AG08395 (cell line): ENCODE measurements at places on chromosomes 2 and 18.

DNA sequence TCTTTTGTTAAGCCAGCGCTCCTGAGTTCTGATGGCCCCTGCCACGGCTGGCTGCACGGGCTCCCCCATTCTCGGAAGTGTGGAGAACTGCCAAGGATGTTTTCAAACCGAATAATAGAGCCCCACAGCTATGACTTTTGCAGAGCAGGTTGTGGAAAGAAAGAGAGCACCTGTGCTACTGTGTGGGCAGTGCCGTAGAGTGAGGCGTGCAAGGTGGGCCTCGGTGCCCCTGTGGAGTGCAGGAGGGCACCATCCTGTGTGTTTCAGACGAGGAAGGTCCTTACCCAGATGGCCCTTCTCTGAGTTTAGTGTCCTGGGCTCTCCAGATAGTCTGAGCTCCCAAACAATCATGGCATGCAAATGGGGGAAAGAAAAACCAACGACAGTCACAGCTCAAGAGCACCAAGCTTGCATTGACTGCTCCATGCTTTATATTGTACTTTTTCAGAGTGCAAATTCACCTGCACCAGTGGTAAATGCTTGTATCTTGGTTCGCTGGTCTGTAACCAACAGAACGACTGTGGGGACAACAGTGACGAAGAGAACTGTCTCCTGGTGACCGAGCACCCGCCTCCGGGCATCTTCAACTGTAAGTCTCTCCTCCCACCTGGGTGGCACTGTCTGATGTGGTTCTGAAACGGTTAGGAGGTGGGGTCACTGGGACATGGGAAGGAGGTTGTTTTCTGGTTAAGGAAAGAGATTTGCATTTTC is 219.4 kb downstream of the LDLRAD4 start:
- no peak for DNase-seq

DNA sequence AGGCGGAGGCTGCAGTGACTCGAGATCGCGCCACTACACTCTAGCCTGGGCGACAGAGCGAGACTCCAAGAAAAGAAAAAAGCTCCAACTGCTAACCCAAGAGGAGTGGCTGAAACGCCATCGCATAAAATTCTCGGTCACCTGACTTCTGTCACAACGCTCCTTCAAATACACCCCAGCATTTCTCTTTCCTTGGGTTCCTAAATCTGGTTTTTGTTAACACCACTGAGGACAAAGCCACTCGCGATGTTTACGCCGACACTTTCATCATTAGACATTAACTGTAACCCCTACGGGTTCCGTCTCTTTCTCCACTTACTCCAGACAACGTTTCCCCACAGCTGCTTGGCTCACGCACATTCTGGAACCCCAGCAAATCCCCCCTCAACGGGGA is 679 bp downstream of the CLK1 start:
- DNase-seq, result no peak

DNA sequence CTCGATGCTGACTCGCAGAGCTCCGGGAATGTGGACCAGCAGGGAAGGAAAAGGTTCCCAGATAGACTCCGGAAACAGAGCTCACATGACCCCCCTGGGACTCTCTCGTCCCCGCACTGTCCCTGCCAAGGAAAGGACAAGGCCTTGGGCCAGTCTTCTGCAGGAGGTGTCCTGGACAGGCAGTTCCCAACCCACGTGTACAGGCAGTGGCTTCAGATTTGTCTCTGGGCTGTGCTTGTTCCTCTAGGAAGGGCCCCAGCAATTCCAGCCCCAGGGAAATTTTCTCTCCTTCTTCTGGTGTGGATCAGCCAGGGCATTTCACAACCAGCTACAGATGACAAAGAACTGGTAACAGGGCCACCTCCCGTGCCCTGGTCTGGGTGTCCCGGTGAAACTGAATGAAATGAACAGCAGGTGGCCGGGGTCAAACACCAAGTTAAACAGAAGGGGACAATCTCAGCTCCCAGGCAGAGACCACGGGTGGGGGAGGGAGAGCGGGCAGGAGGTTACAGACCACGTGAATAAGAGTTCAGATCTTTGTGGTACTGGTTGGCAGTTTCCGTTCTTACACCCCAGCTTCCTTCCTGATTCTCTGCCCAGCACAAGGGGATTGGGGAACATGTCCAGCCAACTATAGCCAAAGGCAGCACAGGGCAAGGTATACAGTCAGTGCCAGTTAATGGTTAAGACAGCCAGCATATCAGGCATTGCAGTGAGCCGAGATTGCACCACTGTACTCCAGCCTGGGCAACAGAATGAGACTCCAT is 52.2 kb upstream of the CAB39 start:
- no peak for DNase-seq

DNA sequence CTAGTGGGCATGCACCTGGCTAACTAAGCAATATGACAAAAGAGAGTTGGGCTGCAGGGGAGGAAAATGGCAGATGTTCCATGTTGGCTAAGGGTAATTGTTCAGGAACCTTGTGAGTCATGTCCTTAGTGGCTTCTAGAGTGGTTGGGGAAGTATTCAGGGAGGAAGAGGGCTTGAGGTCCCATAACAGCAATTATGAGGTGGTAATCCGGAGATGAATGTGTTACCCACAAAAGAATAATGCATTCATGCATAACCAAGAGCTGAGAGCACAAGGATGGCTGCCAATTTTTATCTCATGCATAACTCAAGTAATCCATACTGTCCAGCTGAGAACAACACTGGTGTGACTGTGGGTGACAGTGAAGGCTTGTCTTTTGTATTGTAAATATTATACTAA is 42.9 kb downstream of the TMEFF2 start:
- DNase-seq, result peak; percentile 51

DNA sequence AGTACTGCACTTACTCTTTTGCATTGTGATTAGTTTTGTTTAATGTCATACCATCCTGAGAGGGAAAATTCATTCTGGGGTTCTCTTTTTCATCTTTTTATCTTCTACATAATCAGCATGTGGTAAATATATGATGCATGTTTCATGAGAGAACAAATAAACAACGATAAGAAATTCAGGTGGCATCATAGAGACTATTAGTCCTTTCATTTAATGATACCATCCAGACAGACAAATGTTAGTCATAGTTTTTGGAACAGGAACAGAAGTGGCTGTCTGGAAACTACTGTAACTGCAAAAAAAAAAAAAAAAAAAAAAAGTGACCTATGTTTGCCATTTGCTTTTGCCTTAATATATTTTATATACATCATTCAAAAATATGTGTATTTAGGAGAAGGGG is 761.0 kb downstream of the EPHA4 start:
- no peak for DNase-seq

DNA sequence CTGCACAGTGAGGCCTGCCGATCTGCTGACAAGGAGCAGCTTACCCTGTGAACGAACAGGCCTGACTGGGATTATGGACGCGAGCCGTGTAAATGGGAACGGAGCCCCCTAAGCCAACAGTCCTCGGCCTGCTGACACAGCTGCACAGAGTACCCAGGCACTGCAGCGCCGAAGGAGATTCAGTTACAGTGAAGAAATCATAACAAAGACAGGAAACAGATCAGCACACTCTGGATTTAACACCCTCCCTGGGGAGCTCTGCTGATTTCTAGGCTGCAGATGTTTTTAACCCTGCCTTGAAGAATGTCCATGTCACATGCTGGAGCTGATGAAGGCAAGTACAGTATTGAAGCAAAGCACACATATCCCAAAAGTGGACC is 43.4 kb downstream of the COLEC12 start:
- DNase-seq, result peak; percentile 75

DNA sequence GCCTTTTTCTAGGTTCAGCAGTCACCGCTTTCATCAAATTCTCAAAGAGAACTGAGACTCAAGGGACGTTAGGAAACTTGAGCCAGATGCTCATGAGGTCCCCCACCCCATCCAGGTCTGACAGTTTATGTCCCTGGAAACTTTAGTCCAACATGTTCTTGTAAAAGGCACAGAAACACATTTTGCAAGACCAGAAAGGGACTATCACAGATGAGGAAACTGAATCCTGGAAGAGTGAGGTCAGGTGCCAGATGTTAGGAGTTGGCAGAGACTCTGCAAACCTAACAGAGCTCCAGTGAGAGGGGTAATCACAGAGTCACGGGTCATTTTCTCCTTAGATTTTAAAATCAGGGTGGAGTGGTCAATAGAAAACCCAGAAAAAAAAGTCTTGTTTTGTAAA is 76.6 kb downstream of the RDH14 start:
- no peak for DNase-seq

DNA sequence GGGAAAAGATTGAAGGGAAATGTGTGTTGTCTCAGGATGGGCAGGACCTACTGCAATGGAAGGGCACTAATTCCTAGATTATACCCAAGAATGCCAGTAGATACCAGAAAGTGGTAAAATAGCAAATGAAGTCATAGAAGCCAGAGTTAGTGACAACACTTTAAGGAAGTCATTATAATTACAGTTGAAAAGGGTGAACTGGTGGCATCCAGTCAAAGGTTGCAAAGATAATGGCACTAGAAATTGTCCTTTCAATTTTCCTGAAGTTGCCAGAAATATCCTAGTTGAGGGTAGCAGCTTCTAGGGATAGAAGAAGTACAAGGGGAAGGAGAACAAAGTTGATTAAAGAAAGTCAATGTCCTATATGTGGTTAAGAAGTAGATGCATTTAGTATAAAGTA is 68.8 kb upstream of the GLS start:
- DNase-seq, result no peak

- peak; percentile 56 for DNase-seq
Observed at GRCh38 chr2:215537611-215538010, 101.7 kb upstream of the FN1 start.
